ENCODE measurements at places on chromosomes 5 and 9.

- no peak for DNase-seq
These were observed 10.5 kb downstream of the LNPEP start for GRCh38 chr5:96946381-96946780.

GRCh38 chr5:84411832-84412605 is 27.3 kb upstream of the EDIL3 start:
- no peak for DNase-seq

GRCh38 chr9:124082622-124083021 is 71.1 kb downstream of the LHX2 start:
- DNase-seq = no peak

- no peak for DNase-seq
These were observed 260.2 kb upstream of the PPP1R2B start for GRCh38 chr5:156589946-156590216.

GRCh38 chr9:7520396-7520795 is 279.2 kb downstream of the DMAC1 start:
- no peak for DNase-seq

DNA sequence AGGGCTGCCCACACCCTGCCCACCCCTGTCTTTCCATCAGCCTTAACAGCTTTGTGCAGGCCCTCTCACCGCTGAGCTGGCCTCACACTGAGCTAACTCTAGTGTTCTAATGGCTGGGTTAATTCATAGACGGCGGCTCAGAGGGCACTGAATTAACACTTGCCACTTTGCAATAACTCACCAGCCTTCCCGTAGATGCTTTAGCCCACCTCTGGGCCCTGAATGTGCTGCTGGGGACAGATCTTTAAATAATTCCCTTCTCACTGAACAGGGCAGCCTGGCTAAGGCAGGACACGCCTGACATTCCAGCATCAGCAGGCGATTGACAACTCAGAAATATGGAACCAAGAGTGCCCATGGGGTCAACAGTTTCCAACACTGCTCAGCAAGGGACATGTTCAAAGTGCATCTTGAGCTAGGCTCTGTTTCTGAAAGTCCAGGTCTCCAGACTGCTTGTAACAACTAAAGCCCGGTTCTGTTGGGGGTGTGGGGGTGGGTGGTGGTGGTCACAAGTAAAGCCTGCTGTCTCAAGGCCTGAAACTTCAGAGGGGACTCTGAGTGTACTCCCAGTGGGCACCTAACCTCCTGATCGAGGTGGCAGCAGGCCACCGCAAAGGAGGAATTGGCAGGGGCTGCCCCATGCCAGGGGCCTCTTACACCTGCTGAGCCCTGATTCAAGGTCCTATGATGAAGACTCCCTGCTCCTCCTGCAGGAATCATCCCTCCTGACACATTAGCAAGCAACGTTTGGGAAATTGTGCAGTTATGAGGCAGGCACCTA is 248.3 kb downstream of the FSTL4 start:
- no peak for DNase-seq

GRCh38 chr5:75053054-75053303 is 621 bp upstream of the GCNT4 start:
- no peak for DNase-seq

DNA sequence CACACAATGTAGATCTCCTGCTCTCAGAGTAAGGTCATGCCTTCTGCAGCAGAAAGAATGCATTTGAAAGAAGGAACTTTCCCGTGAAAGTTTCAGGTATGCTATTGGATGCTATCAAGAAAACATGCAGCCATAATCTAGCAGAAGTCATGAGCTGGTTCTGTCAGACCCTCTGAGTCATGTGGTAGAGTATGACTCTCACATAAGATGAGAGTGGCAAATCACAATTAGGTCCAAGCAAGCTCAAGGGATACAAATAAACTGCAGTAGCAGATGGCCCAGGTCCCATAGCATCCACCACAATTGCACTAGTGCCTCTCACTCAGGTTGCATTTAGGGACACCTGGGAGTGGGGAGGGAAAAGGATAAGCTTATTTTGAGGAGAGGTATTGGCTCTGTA is 292.8 kb downstream of the ASTN2 start:
- no peak for DNase-seq

DNA sequence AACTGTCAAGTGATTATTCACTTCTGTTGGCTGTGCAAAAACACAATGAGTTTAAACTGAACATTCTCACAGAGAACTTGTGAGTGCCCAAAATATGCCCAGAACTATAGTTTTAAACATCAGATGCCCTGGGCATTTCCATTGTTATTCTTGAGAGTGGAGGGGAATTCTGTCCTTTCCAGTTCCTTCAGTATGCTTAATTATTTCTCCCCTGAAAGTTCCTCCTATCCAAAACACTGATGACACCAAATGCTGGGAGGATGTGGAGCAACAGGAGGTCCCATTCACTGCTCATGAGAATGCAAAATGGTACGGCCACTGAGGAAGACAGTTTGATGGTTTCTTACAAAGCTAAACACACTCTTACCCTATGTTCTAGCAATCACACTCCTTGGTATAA is 55.5 kb downstream of the ROR2 start:
- DNase-seq = no peak

DNA sequence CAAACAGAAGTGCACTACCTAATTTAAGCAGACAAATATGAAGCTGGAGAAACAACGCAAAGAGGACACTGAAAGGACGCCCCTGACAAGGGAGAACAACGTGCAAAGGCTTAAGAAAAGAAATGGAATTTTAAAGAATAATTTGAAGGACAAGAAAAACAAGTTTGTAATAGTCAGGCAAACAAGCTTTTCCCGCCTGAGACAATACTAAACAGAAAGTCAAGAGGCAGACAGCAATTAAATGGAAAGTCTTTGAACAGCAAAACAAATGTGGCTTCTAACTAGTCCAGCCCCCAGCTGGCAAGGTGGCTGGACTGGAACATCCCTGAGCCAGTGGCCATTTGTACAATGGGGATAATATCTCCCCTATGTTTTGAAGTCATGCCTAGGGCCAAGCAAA is 63.3 kb downstream of the SIL1 start:
- DNase-seq = no peak

DNA sequence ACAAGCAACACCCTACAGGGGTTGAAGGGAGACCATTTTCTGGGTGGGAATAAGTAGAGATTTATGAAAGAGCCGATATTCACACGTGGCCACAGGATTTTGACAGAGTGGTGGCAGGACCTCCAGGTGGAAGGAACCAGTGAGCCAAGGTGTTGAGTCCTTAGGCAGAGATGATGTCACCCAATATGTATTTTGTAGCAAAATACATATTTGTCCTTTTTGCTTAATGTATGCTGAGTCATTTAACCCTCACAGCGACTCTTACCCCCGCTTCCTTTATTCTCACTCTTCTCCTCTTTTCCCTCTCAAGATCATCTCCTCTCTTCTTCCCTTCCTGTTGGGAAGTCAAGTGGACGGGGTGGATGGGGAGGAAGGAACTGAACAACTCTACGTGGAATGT is 215.7 kb upstream of the S1PR3 start:
- DNase-seq = no peak

GRCh38 chr9:77997611-77998284 is 33.9 kb downstream of the GNAQ start:
- DNase-seq = peak; percentile 28

GRCh38 chr5:21071986-21072385 is 1084.0 kb upstream of the CDH18 start:
- DNase-seq = no peak

DNA sequence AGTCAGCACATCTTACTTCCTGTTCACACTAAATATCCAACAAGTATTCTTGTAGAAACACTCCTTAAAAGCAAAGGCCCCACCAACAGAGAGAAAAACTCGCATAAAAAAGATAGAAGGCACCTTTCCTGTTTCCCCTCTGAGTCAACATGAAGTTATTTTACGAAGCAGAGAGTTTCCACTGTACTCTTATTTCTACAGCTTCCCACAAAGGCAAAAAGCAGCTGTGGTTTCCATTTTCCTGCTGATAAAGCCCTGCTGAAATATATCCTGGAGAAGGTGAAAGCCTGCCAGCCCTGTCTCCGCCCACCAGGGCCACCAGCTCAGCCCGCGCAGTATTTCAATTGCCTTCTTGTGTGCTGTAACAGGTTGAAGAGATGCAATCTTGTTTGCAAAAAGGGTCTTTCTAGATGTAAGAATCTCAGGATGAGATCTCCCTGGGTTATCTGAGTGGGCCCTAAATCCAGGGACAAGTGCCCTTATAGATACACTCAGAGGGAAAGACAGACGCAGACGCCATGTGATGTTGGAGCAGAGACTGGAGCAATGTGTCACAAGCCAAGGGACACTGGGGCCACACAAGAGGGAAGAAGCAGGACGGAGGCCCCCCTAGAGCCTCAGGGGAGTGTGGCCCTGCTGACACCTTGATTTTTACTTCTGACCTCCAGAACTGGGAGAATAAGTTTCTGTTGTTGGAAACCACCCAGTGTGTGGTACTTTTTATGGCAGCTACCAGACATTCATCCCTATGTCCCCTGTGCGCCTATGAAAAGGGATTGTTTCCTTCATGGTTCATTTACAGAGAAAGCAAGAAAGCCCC is 19.9 kb downstream of the SEMA4D start:
- DNase-seq = no peak

DNA sequence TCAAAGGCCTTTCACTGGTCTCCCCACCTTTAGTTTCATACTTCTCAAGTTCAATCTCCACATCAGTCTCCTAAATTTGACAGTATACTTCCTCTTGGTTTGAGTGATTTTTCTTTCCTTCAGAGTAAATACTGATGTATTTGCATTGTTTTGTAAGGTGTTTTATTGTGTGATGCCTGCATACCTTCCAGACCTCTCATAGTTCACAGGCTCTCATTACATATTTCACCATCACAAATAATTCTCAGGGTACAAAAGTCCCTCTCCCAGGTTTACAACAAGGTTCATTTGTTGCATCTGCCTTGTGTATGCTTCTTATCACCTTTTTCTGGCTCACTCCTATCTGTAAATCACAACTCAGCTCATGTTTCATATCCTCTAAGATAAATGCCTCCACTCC is 22.2 kb upstream of the TUSC1 start:
- DNase-seq = no peak

DNA sequence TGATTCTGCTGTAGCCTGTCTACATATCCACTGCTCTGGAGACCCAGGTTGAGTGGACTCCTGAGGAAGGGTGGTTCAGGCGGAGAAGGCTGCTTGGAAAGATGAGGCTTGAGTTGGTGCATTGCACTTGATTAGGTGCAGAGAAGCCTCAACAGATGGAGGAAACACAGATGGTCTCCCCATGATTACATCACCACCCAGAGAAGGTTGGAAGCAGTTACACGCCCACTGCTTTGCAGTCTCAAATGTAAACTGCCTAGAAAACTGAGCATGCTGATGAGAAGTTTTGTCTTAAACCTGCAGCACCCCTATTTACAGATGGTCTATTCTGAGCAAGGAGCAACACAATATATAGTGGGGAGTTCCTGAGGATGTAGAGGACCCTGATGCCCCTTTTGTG is 266.6 kb downstream of the PIK3R1 start:
- DNase-seq = no peak
